Epithelial cell of proximal tubule (primary cell): ENCODE measurements at places on chromosomes 7 and 10. TPM values are rescaled to one million over a fixed set of nuclear protein-coding genes. Genes with fewer than 3 reads are reported as not detected.

The FAM24B gene
- 2.0 and 9.3 TPM in 2 replicates for total RNA-seq

The CHN2 gene
- 0.35 and 5.1 TPM in 2 replicates for total RNA-seq

The MKI67 gene
- 40.6 and 44.9 TPM in 2 replicates for total RNA-seq

The CCDC7 gene
- total RNA-seq: 1.3 and 4.1 TPM in 2 replicates

The FOXL3 gene
- total RNA-seq: not detected in 2 replicates

The CPA1 gene
- total RNA-seq: not detected in 2 replicates

The CFAP69 gene
- total RNA-seq: 0.29 and 0.51 TPM in 2 replicates

The PLAU gene
- 406 and 970 TPM in 2 replicates for total RNA-seq

The SP8 gene
- total RNA-seq: not detected in 2 replicates

The ERVW-1 gene
- total RNA-seq: not detected in 2 replicates

- no peak for DNase-seq
Measured at GRCh38 chr7:85070967-85071628, 115.8 kb downstream of the SEMA3D start.

GRCh38 chr10:122161795-122162194 is 109.3 kb upstream of the BTBD16 start:
- DNase-seq: no peak

DNA sequence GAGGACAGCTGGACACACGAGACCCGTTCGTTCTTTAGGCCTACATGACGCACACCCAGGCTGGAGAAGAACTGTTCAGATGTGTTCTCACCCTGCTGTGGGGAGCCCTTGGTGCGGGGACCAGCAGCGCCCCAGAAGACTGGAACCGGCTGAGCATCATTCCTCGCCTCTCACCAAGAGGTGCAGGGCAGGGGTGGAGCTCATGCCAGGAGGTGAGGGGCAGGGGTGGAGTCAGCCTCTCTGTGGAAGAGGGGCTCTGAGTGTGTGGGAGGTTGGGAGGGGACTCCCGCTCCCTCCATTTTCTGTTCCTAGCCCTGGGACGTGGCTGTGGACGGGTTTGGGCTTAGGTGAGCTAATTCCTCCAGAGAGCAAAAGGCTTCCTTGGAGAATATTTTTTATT is 66.0 kb upstream of the SHH start:
- DNase-seq: no peak

DNA sequence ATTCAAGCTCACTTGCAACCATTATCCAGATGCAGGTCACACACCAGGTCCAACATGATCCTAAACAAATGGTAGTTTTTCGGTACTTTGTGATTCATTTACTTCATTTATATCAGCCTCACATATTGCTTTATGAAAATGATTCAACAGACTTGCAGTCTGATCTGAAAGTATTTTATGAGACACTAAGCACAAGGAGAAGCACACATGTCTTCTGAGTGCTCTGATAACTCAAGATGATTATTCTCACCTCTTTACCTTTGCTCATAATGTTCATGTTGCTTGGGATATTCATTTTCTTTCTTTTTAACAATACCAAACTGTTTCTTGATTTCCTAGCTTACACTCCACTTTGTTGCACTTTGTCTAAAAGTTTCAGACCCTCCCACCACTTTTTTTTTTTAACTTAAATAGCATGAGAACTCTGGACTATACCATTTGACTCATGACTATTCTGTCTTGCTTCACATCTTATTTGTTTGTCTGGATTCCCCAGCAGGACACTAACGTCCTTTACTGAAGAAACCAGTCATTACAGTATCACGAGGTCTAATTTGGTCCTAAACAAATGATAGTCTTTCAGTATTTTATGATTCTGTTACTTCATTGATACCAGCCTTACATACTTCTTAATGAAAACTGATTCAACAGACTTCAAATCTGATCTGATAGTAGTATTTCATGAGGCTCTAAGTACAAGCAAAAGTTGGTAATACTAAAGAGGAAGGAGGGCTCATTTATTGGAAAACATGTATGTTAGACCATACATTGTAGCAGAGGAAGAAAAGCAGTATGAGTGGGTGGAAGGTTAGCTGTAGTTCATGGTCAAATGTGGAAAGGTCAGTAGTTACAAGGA is 171.8 kb upstream of the AHR start:
- DNase-seq: no peak

DNA sequence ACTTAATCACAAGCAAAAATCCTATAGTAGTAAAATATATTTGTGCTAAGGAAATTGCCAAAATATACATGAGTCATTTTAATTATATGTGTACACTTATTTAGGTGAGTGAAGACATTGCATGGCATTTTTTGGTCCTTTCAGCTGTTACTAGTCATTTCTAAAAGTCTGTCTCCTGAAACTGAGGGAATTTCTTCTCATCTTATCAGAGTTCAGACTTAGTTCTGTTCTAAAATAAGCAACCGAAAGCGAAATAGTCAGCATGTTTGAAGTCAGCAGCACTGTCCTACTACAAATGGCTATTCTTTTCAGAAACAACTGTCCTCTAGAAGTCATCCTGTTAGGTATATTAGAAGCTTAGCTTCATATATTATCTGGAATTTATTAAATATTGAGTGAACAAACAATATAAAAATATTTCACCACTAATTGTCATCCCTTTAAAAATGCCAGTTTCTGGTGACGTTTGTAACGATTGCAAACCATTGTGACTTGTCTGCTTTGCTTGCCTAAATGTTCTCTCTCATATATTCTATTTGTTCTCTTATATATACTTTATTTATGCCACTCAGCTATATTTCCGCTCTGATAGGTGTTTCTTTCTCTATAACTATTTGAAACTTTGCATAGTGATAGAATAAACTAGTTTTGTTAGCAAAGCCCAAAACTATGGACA is 227.4 kb upstream of the KAT6B start:
- no peak for DNase-seq

GRCh38 chr10:21995557-21995956 is 8.0 kb downstream of the DNAJC1 start:
- DNase-seq: no peak

DNA sequence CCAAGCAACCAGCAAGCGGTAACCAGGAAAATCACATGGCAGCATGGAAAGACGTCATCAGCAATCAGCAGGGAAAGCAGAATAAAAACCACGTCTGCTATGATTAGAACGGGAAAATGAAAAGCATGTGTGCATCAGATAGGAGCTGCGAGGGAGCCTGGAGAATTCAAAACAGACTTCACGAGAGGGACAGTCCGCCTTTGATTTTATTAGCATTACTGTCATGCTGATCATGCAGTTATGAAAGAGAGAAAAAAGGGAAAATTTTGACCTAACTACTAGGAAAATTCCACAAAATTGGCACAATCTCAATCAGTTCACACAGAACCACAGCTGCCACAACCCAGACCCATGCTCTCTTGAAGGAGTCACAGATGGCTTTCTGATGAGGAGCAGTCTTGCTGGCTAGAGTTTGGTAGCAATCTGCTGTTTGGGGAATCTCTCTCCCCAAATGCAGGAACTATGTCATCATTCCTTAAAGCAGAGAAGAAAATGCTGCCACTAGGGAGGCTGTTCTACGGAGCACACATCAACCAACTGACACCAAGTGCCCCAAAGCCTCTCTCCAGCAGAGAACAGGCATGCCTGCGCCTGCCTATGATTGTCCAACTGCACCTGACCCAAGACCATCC is 295.9 kb downstream of the TNS3 start:
- DNase-seq: no peak

GRCh38 chr10:14536241-14537213 is 205.8 kb upstream of the FRMD4A start:
- no peak for DNase-seq

DNA sequence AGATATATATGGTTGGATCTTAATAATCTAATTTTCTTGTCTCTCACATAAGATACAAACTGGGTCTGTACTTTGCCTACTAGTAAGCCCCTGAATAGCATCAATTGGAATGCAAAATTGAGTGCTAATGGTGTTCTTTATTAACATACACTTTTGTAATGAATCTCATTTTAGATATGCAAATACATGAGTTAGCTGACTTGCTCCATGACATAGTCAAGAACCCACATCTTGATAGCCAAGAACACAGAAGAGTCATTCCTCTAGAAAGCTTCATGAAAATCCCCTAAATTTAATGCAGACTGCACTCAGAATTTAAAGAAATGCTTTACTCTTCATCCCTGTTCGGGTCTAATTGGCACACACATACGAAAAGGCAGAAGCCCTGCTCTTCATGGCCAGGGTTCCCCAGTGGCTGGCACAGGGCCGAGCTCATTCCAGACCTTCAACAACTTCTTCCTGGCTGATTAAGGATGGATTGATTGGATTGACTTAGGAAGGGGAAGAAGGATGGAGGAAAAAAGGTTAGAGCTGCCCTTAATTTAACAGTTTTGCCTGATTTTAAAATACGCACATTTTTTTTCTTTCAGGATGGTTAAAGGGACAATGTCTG is 431.1 kb upstream of the KLF6 start:
- DNase-seq: no peak

DNA sequence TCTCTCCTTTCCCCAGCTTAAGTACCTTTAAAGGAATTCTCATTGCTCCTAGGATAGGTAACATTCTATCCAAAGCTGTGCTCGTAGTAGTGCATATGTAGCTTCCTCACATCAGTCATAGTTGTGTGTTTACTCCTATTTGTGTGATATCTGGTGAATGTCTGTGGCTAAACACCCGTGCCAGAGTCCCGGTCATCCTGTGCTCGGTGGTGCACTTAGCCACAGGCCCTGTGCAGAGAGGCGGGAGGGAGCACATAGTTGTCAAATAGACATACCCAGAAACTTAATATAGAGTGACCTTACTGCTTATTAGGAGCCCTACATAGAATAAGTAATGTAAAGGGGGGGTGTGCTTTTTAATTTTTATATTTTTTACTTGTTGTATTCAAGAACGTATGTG is 76.6 kb downstream of the RBM33 start:
- DNase-seq: no peak

DNA sequence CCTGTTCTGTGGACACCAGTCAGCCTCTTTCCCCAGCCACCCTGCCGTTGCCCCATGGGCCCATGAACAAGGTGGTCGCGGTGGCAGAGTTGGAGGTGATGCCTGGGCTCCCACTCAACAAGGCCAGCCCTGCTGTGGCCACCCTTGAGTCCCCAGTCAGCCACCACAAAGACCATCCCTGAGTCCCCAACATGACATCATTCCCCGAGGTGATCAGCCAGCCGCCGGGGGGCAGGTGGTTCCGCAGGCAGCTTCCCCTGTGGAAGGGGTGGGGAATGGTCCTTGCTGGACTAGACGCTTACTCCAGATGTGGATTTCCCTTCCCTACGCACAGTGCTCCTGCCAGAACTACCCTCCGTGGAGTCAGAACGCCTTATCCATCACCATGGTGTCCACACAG is 271.7 kb downstream of the PTPRN2 start:
- no peak for DNase-seq

- no peak for DNase-seq
Measured at GRCh38 chr7:131329176-131329570, 1.5 kb downstream of the MKLN1 start.

- DNase-seq: no peak
Measured at GRCh38 chr10:88974446-88975376, 15.9 kb upstream of the FAS start.

GRCh38 chr10:12800302-12800701 is 201.2 kb downstream of the CCDC3 start:
- no peak for DNase-seq

GRCh38 chr7:19284596-19285300 is 139.5 kb upstream of the FERD3L start:
- no peak for DNase-seq

DNA sequence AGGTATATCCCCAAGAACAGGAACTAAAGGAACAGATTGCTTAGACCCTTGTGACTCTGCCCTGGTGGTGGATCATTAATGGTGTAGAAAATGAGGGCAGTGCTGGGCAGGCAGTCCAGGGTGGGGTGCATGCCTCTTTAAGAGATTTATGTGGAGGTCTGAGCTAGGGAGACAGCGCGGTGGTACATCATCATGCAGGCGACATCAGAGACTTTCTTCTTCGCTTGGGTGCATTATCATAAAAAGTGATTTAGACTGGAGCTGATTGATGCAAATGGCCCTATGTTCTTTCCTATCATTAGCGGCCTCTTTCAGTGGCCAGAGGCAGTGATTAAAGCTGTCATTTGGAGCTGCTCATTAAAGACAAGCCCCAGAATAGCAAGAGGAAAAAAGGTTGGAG is 519.1 kb upstream of the GALNT17 start:
- no peak for DNase-seq

- no peak for DNase-seq
Measured at GRCh38 chr10:21171197-21171935, 274.3 kb upstream of the NEBL start.

- DNase-seq: no peak
Measured at GRCh38 chr10:73186266-73186665, 18.3 kb downstream of the FAM149B1 start.

DNA sequence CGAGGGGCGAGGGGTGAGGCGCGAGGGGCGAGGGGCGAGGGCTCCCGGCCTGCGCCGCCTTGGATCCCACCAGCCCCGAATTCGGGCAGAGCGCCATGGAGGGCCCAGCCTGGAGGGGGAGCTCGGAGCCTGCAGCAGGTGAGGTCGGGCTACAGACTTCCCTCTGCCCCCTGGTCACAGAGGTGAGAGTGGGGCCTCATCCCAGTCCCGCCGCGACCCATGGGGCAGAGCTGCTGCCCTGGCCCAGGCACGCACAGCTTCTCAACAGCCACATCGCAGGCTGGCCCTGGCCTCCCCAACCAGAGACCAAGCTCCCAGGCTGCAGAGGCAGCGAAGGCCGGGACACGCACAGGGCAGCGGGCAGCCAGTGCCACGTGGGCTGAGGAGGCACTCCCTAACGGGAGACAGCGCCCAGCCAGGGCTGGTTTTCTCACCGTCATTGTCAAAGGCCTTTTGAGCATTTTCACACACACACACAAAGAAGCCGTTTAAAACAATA is 191.8 kb downstream of the PTPRN2 start:
- DNase-seq: no peak

DNA sequence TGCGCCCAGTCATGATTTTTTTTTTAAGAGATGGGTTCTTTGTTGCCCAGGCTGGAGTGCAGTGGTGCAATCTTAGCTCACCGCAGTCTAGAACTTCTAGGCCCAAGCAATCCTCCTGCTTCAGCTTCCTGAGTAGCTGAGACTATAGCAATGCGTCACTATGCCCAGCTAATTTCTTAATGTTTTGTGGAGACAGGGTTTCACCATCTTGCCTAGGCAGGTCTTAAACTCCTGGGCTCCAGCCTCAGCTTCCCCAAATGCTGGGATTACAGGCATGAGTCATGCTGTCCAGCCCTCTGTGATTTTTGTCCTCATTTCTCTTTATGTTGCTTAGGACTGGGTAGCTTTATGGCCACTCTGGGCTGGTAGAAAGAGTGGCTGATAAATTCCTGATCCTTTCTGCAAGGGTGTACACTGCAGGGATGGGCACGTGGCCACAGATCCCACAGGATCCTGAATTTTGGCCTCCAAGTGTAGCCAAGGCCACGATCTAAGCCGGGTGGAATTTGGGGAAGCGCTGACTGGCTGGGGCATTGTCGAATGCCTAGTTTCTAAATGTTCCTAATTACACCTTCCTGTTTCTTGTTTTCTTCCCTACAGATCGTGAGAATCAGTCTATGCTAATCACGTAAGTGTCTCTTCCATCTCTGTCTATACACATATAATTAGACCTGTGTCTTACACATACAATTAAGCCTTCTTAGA is 24.1 kb upstream of the MYH16 start:
- DNase-seq: no peak

GRCh38 chr10:100882671-100883311 is 30.0 kb upstream of the SLF2 start:
- no peak for DNase-seq
